CD4-positive, alpha-beta T cell (primary cell): ENCODE measurements at places on chromosomes 7 and 10.

DNA sequence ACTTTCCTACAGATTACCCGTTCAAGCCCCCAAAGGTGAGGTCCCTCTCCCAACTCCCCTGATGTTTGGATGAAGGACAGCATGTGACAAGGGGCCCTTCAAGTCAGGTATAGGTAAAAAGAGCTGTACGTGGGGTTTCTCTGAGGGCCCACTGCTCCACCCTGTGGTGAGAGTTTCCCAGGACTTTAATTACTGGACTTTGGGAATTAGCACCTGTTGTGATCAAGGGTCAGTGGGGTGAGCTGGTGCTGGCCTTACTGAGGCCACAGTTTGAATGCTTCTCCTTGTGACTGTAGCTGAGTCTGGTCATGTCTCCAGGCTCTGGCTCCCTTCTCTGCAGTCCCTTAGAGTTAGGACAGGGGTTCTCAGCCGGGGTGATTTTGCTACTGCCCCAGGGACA lies 16.8 kb downstream of the UBE2D4 start:
- no peak for DNase-seq

GRCh38 chr10:120948889-120949608 lies 97.9 kb downstream of the WDR11 start:
- DNase-seq, result peak; percentile 67

GRCh38 chr10:2019281-2019680 lies 282.0 kb upstream of the ADARB2 start:
- DNase-seq, result no peak

DNA sequence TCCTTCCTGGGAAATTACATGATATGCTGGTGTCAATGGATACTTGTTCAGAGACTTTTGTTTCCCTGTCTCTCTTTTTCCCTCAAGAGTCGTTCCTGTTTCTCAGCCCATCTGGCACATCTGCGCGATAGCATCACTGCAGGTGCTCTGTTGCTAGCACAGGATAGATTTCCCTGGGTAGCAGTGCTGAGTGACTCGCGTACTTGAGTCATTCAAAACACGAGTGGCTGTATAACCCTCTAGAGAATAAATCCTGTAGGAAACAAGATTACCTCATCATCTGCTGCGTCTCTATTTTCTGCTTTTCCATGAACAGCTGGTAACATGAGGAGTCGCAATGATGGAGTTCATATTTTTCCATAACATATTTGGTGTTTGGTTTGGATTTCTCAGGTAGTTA lies 452.0 kb upstream of the FZD8 start:
- DNase-seq, result no peak

DNA sequence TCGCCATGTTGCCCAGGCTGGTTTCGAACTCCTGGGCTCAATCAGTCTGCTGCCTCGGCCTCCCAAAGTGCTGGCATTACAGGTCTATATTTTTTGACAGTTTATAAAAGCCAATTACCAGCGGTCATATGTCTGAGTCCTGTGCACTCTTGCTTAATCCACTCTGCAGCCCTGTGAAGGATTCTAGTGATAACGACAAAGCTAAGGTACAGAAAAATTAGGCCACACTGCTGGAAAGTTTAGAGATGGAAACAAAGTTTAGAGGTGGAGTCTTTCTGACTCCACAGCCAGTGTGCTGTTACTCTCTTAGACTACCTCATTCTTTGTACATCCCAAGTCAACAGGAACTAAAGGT lies 707 bp downstream of the PTER start:
- DNase-seq, result no peak

DNA sequence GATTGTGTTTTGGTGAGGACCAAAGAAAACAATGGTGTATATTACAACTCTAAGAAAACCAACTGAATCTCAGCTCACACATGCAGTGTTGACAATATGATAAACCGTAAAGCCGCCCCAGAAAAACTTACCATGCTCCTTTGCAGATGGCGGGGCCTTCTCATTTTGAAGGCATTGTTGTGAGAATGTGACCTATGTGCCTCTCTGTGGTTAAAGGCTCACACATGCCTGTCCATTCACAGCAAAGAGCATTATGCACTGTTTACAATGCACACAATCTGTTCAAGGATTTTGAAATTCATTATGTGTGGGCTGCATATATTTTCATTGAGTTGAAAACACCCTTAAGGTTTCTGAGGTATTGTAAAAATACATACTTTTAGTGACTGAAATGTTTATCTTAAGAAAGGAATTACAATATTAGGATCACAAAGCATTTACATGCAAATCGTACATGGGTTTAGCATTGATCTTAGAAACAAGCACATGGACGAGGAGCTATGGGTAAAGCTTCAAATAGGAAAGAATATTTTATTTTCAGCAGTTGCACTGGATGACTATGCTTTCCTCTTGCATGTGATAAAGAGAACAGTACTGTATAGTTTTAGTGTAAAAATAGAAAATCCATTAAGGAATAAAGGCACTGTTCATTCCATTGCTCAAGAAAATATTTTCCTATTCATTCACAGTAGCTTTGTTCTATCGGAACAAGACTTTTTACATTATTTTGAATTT lies 334.3 kb downstream of the ARL4A start:
- no peak for DNase-seq

GRCh38 chr7:35738889-35739288 lies 44.0 kb upstream of the HERPUD2 start:
- DNase-seq, result no peak

GRCh38 chr10:122678266-122678665 lies 21.4 kb downstream of the C10orf120 start:
- no peak for DNase-seq

- no peak for DNase-seq
Observed at GRCh38 chr7:101557978-101558741, 70.9 kb downstream of the MYL10 start.

GRCh38 chr10:110566472-110567200 lies 859 bp upstream of the SMC3 start:
- DNase-seq, result no peak

- no peak for DNase-seq
Observed at GRCh38 chr7:2512179-2512661, 7.4 kb upstream of the LFNG start.
